ENCODE measurements at places on chromosomes 3 and 15.

DNA sequence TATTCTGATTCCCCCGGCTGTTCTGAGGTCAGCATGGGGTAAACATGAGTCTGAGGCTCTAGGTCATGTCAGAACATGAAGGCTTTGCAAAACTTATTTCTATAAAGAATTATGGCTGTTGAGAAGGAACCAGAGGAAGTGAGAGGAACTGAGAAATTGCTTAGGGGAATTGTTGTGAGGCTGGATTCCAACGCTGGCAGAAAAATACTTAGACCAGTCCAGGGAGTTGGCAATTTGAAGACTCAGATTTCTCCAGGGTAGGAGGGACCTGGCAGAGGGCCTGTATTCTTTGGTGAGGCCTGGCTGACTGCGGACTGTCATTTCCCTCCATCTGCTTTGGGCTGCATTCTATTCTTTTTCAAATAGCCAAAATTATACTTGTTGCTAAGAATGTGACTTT lies 155.5 kb downstream of the PLD1 start:
- DNase-seq: no peak

DNA sequence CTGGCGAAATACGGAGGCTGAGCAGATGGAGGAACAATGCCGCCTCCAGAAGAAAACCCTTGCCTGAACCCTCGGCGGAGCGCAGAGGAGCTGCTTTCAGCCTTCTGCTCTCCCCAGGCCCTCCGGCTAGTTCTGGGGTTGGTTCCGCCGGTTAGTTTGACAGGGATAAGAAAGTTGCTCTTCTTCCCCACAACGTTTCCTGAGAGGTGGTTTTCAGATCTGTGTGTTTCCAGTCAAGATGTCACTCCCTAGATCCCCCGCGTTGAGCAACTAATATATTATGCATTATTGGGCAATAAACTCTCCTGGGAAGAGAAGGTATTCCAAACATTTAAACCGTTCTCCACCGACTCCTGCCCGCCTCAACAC lies 551 bp downstream of the NLGN1 start:
- no peak for DNase-seq

GRCh38 chr3:44803298-44803697 lies 41.7 kb downstream of the KIF15 start:
- no peak for DNase-seq

DNA sequence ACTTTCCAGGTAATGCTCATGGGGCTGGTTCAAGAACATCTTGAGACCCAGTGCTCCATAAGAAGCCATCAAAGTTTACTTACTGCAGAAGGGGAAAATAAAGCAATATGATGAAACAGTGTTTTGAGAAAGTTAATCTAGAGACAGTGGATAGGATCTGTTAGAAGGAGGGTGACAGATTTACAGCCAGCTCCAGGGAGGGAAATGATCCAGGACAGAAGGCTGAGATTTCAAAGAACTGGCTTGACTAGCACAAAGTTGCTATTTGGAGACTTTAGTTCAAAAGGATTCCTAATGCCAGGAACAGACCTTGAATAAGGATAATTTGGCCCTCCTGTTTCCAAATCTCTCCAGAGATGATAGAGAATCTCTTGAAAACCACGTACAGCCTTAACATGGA lies 166.5 kb upstream of the NECTIN3 start:
- no peak for DNase-seq

DNA sequence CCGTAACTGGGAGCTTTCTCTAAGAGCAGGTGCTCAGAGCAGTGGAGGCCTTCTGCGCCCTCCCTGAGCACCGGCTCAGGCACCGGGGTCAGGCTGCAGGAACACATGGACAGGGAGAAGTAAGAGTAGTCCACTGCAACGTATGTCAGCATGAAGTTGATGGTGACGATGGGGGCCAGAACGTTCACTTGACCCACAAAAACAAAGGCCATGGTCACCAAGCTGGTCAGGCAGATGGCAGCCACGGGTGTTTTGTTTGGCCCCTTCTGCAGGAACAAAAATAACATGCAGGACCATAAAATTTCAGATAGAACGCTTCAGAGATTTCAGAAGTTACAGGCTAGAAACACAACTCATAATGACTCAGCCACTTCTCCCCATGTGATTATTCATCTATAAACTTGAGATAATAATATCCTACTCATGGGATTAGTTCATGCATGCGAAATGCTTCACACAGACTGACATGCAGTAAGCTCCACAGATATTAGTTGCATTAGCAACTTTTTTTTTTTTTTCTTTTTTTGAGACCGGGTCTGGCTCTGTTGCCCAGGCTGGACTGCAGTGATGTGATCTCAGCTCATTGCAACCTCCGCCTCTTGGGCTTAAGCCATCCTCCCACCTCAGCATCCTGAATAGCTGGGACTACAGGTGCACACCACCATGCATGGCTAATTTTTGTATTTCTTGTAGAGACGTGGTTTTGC lies 52.2 kb upstream of the HEG1 start:
- DNase-seq: no peak

- DNase-seq: no peak
Observed at GRCh38 chr15:92818651-92819277, 81.4 kb upstream of the CHD2 start.

DNA sequence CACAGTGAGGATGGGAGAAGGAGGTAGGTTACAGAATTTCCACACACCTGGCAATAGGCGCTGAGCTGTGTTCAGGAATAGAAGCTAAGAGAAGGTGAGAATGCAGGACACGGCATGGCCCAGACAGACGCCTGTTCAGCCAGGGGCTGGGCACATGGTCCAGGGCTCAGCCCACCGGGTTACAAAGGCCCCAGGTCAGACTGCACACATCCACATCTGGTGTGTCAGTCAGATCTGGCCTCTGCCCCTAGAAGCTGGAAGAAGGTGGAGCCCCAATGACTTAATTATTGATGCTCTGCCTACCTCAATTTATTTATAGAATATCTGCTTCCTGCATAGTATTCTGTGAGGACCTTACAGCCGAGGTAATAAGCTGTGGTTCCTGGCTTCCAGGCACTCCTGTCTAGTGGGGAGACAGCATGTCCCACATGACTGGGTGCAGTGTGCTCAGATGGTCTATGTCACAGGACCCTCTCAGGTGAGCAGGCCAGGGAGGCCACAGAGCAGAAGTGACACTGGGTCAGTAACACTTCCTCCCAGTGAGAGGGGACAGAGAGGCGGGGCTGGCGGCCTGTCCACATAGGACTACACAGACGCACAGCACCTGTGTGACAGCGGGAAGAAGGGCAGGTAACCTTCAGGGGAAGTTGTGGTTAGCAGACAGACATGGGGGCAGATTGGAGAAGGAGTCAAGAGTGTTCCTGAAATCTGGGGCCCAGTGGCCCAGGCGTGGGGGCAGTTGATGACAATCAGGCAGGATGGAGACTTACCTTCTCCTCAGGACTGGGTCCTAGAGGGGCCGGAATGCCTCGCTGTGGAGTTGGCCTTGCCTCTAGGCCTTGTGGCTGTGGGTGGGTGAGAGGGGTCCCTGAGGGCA lies 38.6 kb upstream of the PLXNA1 start:
- no peak for DNase-seq

Data from amygdala (tissue), 56 donors.